CD4-positive, CD25-positive, alpha-beta regulatory T cell (primary cell): ENCODE measurements at places on chromosomes 12 and 14.

DNA sequence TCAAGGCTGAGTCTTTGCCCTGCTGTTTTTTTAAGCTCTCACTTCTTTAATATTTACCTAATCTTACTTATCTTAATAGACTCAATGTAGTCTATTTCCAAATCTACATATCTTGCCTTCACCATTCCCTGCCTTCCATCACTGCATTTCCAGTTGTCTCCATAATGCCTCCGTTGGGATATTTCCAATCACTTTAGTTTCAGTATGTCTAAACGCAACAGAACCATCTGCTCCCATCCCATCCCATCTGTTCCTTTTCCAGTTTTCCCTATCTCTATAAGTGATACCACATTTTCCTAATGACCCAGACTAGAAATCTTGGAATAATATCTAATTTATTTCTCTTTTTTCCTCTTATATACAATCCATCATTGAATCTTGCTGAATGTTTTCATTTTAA, 15.1 kb upstream of the CCDC198 start:
- DNase-seq = no peak

GRCh38 chr14:104130974-104131651, 7.3 kb upstream of the KIF26A start:
- DNase-seq = no peak

DNA sequence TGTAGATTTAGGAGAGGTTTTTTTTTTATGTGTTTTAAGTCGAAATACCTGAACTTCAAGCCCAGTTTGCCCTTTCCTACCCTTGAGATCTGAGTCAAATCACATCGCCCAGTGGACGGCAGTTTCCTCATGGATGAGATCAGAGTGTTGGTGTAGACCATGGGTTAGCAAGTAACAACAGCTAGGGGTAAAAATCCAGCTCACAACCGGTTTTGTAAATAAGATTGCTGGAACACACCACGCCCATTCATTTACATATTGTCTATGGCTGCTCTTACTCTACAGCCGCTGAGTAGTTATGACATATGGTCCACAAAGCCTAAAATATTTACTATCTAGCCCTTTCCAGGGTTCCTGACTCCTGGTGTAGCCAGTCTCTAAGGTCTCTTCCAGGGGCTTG, 158.5 kb upstream of the PLEKHG7 start:
- no peak for DNase-seq

DNA sequence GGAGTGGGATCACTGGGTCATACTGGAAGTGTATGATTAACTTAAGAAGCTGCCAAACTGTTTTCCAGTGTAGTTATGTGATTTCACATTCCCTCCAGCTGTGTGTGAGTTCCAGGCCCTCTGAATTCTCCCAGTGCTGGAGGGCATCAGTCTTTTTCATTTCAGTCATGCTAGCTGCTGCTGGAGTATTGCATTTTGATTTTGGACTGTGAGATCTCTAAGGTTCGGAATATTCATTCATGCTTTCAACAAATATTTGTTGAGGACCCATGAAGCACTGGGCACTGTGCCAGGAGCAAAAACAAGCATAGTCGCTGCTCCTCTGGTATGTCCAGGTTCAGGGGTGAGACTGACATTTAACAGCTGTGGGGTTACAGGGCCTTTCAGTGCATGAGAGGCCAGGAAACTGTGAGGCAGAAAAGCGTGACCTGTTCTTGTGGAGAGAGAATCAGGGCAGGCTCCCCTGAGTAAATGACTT, 133.2 kb downstream of the SCARB1 start:
- no peak for DNase-seq

GRCh38 chr14:31024010-31024480, 1.4 kb upstream of the AP4S1 start:
- DNase-seq = peak; percentile 16

DNA sequence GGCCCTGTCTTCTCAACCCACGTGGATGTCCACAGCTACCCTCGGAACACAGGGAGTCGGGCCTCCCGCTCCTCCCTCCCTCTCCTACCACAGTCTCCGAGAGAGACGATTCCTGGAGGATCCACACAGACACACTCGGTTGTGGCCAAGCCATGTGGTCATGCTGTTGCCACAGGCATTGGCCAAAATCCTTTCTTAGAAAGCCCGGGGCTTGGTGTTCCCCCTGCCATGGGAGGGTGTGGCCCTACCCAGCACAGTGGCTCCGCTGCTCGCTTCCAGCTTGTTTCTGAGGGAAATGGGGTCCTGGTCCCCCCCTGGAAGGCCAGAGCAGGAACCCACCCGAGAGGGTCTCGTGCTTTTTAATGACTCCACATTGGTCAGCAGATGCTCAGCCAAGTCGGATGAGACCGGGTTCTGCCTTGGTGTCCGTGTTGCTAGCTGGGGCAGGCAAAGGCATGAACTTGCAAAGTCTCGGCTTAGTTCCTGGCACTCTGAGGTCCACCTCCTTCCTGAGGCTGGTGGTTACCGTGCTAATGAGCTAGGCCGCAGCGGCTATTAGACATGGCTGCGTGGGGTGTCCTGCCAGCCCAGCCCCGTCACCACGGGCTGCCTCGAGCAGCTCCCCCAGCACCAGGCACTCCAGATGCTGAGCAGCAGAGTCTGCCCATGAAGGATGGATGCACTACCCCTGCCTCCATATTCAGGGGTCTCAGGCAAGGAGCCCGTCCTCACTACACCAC, 46.8 kb upstream of the MEG3 start:
- DNase-seq = no peak

DNA sequence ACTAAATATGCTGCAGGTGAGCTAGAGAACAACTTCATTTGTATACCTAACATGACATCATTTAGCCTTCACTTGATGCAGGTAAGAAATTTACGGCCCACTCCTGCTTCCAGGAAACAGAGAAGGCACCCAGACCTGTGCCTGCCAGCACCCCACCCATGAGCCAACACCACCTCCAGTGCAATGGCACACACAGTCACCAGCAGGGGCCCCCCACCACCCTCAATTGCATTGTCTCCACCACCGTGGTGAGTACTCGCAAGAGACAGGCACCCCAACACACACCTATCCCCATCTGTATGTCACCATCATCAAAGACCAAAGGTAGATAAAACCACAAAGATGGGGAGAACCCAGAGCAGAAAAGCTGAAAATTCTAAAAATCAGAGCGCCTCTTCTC, 107.6 kb downstream of the KLHL28 start:
- peak; percentile 6 for DNase-seq

DNA sequence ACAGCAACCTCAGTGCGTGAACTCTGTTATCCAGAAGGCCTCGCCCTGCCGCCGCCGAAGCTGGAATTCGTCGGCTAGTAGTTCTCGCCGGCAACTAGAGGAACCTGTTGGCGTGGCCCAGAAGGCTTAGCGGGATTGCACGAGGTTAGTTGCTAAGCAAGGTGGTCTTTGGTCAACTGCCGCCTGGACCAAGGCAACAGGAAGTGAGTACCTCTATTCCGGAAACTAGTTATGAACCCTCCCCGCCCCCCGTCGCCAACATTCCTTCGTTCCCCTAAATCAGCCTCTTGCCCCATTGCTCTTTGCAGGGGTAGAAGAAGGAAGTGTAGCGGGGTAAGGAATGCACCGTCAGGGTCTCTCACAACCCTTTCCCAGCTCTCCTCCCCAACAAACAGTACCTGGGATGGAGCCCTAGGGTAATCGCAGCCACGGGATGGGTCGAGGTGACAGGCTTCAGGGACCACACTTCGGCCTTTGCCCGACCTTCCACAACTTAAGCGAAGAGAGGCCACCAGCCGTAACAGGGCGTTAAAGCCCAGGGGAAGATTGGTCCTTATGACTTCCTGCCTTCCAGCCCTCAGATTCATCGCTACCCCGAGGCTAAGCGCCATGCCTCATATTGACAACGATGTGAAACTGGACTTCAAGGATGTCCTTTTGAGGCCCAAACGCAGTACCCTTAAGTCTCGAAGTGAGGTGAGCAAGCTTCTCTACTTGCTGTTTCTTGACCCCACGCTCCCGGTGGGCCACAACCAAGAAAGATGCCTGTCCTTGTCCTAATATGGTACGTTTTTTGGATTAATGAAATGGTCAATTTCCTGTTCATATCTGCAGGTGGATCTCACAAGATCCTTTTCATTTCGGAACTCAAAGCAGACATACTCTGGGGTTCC, at the start of gene GMPR2:
Gene GMPR2, plus strand, starts transcription at position 285 of the 893 bp plus-strand sequence. Its CDS starts 325 bp downstream, at position 610.
- no peak for DNase-seq

- DNase-seq = no peak
Measured at GRCh38 chr14:27145170-27145569, 547.3 kb upstream of the NOVA1 start.

- no peak for DNase-seq
Measured at GRCh38 chr12:46983959-46984841, 95.2 kb upstream of the PCED1B start.
